ENCODE measurements at places on chromosomes 5 and 9.

- no peak for DNase-seq
Measured at GRCh38 chr9:12783767-12784460, 9.1 kb downstream of the LURAP1L start.

DNA sequence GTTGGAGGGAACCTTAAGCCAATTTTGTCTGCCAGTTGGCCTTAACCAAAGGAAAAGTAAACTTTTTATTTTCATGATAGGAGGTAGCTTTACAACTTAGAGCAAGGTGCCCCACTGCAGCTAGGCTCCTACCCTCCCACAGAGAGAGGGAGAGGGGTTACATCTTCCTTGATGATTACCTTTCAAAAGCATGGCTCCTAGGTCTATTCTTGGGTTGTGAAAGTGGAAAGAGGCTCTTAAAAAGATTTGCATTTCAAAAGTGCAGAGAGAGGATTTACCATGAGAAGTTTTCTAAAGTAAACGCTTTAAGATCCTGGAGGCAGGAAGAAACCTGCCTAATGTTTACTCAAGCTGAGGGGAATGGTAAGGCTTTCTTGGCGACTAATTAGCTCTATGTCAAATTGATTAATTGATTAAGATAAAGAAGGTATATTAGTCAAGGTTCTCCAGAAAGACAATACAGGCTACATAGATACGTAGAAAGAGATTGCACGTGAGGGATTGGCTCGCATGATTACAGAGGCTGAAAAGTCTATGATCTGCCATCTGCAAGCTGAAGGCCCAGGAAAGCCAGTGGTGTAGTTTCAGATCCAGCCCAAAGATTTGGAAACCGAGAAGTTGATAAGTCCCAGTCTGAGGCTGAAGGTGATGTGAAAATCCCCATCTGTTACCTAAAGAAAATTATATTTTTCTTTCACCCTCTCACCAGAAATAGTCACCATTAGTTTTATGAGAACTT is 333.8 kb upstream of the CTNND2 start:
- DNase-seq, result no peak

DNA sequence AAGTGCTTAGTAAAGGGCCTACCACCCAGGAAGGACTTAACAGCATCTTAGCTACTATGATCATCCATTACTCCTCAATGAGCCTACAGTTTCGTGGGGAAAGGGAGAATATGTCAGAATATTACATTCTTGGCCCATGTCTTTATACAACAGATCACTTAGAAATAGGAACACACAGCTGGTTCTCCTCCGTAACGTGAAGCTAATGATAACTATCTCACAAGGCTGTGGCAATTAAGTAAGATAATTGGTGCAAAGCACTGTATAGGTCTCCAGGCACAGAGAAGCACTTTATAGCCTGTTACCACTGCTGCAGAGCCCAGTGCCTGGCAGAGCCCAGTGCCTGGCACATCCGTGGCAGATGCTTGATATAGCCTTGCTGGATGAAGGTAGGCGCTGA is 347.6 kb downstream of the SLIT3 start:
- DNase-seq, result no peak

GRCh38 chr9:14345354-14346230 is 31.7 kb upstream of the NFIB start:
- DNase-seq, result peak; percentile 29

- no peak for DNase-seq
Measured at GRCh38 chr5:82307451-82307850, 29.3 kb upstream of the RPS23 start.

- no peak for DNase-seq
Measured at GRCh38 chr9:21519855-21520434, 37.8 kb upstream of the IFNE start.

DNA sequence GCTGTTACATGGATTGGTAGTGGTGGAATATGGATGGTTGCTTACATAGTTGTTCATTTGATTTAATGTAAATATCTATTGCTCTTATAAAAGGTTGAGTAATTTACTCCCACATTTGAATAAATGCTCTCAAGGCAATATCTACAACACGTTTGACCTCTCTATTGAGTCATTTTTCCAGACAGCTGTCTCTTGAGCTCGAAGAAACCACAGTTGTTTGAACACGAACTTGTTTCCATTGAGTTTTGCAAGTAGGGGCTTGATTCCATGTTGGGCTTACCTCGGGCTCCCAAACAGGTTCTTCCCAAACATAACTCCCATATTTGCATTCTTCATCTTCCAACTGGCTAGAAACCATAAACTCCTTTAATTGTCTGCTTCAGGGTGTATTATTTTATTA is 115.0 kb upstream of the HMHB1 start:
- DNase-seq, result no peak

- no peak for DNase-seq
Measured at GRCh38 chr5:163941079-163941478, 435.7 kb downstream of the MAT2B start.

DNA sequence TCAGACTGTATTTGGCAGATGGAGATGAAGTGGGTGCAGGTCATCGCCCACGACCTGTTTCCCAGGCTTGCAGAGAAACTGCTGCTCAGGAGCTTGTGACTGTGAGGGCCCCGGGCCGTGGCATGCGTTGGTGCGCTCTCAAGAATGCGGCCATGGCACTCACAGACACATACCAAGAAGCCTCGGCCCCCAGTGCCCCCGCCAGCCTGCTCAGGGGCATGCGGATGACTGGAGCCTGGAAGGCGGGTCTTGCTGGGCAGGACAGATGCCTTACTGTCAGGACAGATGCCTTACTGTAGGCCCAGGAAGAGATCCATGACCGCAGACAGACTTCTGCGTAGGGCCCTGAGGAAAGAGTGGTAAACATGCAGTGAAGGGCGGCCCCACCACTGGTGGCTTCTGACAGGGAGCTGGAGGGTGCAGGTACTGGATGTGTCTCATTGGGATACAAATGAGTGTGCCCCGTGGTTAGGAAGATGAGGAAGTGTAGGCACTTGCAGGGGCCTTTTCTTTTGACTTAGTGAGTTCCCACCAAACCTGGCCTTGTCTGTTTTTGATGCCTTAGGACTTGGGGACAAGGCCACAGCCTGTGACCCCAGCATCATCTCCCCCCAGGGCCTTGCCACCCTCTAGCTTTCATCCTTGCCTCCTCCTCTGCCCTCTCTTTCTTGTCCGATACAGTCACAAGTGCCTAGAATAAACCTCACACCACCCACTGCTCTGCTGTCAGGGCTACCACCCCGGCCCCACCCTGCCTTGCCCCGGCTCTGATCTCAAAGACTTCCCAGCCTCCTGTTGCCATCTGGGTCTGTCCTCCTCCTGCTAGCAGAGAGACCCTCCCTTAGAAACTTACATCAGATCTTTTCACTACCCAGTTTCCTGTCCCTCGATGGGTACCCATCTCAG is 68.8 kb upstream of the ABL1 start:
- no peak for DNase-seq

DNA sequence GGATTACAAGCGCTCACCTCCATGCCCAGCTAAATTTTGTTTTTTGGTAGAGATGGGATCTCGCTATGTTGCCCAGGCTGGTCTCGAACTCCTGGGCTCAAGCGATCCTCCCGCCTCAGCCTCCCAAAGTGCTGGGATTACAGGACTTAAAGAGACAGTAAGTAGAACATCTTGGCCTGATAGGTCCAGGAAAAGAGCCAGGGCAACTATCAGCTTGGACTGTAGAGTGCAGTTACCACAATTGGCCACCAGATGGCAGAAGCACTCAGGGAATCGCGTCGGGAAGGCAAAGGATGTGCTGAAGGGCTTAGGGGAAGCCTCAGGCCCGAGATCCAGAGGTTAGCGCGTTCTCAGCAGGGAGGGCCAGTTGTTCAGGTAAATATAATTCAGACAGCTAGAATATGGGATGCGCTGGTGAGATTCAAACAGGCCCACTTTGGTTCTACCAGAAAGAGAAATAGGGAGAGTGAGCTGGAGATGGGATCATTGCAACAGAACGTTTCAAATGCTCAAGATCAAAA is 21.5 kb downstream of the C9orf57 start:
- DNase-seq, result peak; percentile 72

- DNase-seq, result no peak
Measured at GRCh38 chr5:169667896-169668674, 31.0 kb downstream of the DOCK2 start.

- DNase-seq, result no peak
Measured at GRCh38 chr5:135041726-135042125, 7.7 kb upstream of the PITX1 start.

GRCh38 chr9:13728917-13729811 is 449.7 kb upstream of the MPDZ start:
- DNase-seq, result peak; percentile 15

DNA sequence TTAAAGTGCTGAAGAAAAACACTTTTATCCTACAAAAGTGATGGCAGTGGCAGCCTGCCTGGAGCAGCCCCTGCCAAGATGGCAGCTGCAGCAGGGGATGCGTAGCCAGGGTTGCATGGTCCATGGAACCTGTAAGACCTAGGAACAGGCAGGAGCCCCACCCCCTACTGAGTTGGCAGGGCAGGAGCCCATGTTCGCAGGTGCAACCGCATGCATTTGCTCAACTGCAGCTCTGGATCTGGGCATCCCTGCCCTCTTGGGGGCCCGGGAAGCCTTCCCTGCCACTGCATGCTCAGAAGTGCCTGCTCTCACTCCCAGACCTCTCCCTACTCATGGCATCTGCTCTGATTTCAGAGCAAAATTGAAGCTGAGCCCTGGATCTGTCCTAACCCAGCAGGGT is 779.6 kb downstream of the CDH18 start:
- no peak for DNase-seq

GRCh38 chr5:55071413-55071812 is 31.0 kb upstream of the GZMA start:
- no peak for DNase-seq
